ENCODE measurements at places on chromosomes 13 and 19.
A peak's percentile ranks its signal among the peaks of the same experiment; 100 is the strongest.

GRCh38 chr13:33927315-33927714, 109.4 kb downstream of the RFC3 start:
- no peak for DNase-seq

DNA sequence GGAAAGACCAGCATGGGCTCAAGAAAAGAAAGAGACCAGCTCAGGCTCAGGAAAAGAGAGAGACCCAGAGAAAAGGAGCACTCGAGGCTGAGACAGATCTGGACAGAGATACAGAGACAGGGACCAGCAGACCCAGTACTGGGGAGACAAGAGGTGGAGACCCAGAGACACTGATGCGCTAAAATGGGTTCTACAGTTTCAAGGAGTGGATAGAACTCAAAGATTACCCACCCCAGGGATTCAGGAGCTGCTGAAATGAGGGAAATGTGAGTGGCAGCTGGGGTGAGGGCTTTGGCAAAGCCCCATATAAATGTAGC, 609 bp upstream of the ZSCAN18 start:
- DNase-seq, result no peak

DNA sequence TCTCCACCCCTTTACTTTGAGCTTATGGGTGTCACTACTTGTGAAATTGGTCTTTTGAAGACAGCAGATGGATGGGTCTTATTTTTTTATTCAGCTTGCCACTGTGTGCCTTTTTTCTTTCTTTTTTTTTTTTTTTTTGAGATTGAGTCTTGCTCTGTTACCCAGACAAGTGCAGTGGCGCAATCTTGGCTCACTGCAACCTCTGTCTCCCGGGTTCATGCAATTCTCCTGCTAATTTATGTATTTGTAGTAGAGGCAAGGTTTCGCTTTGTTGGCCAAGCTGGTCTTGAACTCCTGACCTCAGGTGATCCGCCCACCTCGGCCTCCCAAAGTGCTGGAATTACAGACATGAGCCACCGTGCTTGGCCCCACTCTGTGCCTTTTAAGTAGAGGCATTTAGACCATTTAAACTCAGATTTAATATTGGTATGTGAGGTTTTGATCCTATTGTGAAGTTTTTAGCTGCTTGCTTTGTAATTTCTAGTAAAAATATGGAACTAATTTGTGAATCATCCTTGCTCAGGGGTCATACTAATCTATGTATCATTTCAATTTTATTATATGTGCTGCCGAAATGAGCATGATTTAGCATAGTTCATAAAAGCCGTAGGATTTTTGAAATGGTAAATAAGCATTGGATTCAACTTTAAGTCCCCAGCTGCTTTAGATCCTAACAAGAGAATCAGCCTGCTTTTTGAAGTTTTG, 584.5 kb downstream of the SLITRK1 start:
- DNase-seq, result no peak

GRCh38 chr19:511101-511851, 4.0 kb downstream of the TPGS1 start:
- DNase-seq, result no peak

- no peak for DNase-seq
These were observed 6.2 kb downstream of the SULT2B1 start for GRCh38 chr19:48558018-48558684.

DNA sequence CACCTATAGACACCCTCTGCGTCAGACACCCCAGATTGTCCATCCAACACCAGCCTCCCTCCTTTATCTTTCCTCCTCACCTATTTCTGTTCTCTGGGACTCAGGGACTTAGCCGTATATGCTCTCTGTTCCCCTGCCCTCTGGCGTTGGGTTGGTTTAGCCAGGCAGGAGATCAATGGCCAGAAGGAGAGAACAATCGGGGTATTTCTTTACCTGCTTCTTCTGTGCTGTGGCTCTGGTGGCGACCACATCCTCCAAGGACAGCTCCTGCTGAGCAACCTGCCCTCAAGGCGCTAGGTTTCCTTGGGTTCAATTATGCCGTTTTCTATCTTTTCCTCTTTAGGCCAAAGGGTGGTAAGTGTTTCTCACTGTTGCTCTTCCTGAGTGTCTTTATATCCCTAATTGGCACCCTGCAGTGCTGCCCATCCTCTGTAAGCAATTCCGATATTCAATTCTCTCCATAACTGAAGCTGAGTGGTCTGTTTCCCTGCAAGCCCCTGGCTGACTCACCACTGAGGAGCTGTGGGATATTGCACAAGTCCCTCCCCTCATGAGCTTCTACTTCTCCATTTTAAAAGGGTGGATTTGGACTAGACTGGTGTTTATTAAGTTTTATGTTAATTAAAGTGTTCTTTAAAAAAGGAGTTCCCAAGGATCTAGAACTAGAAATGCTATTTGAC, 63.7 kb upstream of the TMTC4 start:
- no peak for DNase-seq

DNA sequence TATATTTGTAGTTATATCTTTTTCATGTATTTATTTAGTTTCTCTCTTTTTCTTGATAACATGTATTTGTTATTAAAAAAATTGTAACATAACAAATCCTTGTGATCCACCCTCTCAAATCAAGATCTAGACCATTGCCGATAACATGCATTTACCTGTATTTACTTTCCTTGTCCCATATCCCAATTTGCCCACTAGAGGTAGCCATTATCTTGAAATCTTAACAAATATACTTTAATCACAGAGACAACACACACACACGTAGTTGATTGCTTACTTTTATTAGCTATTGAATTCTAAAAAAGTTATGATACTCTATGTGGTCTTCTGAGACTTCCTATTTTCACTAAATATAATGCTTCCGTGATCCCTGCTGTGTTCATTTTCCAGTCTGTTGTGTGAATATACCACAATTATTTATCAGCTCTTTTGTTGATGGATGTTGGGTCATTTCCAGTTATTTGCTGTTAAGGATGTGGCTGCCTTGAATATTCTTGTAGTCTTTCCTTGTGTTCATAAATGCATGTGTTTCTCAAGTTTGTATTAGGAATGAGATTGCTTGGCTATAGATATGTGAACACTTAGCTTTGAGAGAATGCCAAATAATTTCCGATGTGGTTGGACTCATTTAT, 31.3 kb upstream of the ZMYM2 start:
- no peak for DNase-seq

- no peak for DNase-seq
These were observed 97.1 kb upstream of the IRS2 start for GRCh38 chr13:109883181-109884180.

GRCh38 chr19:7470540-7471305, 18.1 kb downstream of the PEX11G start:
- DNase-seq, result no peak

DNA sequence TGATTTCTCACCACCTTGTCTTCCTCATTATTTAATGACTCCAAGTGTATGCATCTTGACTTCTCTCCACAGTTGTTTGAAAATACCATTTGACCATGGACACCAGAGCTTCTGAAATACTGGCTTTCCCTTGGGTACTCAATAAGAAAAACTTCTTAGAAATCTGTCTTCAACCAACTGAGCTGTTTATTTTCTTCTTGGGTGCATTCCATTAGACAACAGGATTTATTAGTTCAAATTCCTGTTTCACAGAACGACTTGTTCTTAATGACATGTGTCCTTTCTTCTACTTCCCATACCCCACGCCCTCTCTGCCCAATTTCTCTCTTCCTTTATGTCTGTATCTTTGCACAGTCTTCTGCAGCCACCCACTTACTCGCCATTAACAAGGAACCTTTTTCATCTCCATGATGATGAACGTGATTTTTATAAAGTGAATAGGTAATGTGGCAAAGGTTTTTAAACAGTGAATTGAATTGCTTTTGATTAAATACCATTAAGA, 11.3 kb upstream of the ITM2B start:
- DNase-seq, result no peak

- no peak for DNase-seq
These were observed 306.9 kb downstream of the KLF5 start for GRCh38 chr13:73365681-73366080.

GRCh38 chr13:83333614-83334388, 548.5 kb downstream of the SLITRK1 start:
- DNase-seq, result no peak

GRCh38 chr19:35389192-35389861, 18.5 kb downstream of the GPR42 start:
- peak; percentile 25 for DNase-seq

- no peak for DNase-seq
These were observed 6.0 kb upstream of the SIGLEC12 start for GRCh38 chr19:51507640-51508058.

DNA sequence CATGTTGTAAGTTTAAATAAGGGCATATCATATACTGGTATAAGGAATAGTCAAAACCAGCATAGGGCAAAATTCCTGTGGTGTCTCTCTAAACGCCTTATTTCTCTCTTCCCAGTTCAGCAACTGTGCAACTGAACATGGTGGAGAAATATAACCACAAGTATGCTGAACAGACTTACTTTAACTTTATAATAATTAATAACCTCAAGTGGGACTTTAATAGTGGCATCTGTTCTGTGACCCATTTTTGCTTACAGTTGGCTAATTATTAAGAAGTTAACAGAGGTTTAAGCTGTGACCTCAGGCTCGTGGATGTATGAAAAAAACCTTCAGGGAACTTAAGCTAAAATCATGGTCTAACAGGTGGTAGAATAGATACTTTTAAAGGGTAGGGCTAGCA, 54.3 kb downstream of the MICU2 start:
- no peak for DNase-seq

DNA sequence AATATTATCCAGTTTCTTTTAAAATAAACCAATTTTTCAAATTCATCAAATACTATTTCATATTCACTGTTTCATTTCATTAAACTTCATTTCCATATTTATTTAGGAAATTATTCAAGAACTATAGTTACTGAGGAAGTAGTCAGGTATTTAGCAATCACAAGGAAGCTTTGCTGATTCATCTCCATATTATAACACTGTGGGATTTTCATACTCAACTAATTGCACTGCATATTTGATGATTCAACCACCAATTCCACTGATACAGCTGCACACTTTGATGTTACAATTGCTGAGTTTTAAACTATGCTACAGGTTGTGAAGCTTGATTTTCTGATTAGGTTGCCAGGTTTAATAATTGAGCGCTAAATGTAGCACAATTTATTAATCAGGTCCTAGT, 556.8 kb upstream of the SLITRK1 start:
- DNase-seq, result no peak

- no peak for DNase-seq
These were observed 661.0 kb upstream of the MIR17HG start for GRCh38 chr13:90686442-90686841.

DNA sequence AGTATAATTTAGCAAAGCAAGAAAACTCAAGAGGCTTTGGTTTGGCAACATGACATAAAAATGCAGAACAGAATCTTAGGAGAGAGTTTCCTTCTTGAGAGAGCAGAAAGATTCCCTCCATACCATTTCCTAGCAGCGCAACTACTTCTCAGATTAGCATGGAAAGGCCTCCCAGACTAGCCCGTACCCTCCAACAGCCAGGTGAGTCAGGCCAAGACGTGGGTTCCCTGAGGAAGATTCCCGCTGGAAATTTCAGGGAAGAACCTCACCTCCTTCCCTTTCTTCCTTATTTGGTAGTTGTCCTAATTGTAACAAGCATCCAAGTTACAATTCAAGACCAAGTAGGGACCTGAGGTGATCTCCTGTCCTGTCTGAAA, 12.3 kb downstream of the COL4A2 start:
- DNase-seq, result peak; percentile 20

GRCh38 chr13:66491251-66491650, 738.9 kb downstream of the PCDH9 start:
- no peak for DNase-seq

- no peak for DNase-seq
These were observed 8.3 kb downstream of the ZNF160 start for GRCh38 chr19:53094754-53095575.

DNA sequence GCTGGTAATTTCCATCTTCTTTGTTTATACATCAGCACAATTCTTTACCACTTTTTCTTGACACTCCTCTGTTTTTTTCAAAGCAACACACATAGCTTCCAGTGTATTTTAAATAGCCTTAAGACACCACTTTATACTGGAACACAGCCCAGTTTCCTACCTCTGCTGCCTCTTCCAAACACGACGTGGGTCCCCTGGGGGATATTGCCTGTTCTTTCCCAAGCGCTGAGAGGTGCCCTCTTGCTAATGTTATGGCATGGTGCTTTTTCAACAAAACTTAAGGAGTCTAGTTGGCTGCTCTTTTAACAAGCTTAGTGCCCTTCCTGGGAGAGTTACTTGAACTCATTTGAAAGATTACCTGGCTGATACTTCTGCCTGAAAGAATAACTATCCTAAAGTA, 112.7 kb downstream of the OLFM4 start:
- DNase-seq, result no peak

DNA sequence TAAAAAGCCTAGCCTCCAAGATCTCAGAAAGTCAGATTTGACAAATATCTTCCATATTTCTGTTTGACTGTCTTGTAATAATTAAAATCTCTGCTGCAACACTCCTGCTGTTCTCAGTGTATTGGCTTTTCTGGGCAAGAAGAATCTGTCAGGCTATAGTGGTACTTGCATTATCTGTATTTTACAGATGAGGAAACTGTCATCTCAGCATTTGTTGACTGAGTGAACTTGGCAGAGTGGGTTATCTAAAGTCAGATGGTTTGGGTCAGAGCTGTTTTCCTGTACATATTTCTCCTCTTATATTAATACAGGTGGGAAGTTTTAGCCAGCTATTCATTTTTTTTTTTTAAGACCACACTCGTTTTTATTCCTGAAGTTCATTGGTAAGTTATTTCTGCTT, 1378.2 kb upstream of the PCDH20 start:
- no peak for DNase-seq

DNA sequence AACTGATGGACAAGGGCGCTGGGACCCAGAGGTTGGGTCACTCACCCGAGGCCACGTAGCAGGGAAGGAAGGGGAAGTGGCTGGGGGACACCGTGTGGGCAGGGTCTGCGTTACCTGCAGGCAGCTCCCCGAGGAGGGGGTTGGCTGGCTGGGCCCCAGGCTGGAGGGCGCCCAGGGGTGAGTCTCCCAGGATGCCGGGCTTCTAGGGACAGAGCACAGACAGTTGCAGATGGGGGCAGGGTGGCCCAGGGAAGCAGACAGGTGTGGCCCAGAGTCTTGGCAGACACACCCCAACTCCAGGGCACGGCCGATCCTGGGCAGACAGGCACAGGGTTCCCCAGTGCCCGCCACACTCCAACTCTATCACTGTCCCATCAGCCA, 5.6 kb upstream of the FDX2 start:
- no peak for DNase-seq

GRCh38 chr13:31588316-31588715, 151.0 kb upstream of the RXFP2 start:
- DNase-seq, result no peak

GRCh38 chr13:71663431-71663830, 203.6 kb downstream of the DACH1 start:
- DNase-seq, result no peak
